ENCODE measurements at places on chromosomes 12 and 14.

- no peak for DNase-seq
Measured at GRCh38 chr14:93940437-93940836, 13.3 kb downstream of the FAM181A start.

DNA sequence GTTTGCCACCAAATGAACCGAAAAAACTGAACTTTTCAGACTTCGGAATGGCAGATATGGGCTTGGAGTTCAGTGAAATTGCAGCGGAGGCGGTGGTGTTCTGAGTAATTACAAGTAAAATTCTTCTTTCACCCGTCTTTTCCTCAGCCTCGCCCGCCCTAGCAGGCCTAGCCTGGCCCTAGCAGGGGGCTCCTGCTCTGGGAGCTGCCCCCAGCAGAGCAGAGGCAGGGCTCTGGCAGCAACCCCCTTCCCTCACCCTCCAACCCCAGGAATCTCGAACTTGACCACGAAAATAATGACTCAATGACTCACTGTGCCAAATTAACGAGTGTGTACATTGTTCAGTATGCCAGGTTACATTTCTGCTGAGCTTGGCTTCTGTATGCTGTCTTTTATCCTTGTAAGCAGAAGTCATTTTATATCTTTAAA, 1.1 kb downstream of the PAPLN start:
- DNase-seq: no peak

- DNase-seq: no peak
Measured at GRCh38 chr14:90509403-90509802, 112.6 kb downstream of the CALM1 start.

GRCh38 chr14:88129306-88130056, 124.5 kb downstream of the GPR65 start:
- no peak for DNase-seq

GRCh38 chr12:80129895-80130530, 30.7 kb downstream of the OTOGL start:
- DNase-seq: no peak

- peak; percentile 35 for DNase-seq
Measured at GRCh38 chr12:106223485-106224354, 24.1 kb downstream of the CKAP4 start.

DNA sequence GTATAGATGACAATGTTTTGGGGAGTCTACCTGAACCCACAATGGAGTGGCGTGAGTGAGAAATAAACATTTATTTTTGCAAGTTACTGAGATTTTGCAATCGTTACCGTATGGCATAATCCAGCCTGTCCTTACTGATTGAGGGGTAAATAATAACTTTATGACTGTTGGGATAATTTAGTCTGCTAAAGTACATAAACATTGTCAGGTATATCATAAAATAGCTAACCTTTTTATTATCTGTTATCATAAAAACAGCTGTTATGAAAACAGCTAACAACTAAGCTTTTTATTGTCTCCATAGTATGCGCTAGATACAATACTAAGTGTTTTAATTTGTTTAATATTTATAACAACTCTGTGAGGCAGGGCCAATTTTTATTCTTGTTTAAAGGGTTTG, 10.3 kb downstream of the ACSS3 start:
- DNase-seq: no peak

DNA sequence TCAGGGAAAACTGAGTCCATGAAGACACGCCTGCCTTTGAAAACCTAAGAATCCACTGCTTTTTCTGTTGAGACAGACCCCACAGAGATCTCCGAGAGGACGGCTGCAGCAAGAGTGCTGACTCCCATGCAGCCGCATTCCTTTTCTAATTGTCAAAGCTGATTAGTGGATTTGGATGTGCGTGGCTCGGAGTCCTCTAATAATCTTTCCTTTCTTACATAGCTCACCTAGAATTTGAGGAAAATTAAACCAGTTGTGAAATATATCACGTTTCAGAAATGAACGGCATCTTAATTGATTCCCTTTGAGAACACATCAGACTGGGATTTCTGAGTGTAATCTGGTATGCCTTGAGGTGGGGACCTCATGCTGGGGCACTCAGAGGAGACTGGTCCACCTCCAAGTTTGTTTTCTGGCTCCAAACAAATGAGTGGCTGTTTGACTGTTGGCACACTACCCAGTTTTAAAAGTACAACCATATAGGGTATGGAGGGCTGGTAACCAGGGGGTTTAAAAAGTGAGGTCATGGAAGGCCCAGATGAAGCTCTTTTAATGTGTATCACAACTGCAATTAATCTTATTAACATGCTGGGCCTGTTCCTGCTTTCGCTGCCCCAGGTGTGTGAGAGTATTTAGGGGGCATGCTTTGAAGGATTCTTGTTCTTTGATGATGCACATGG, 63.3 kb downstream of the RASSF3 start:
- DNase-seq: no peak

GRCh38 chr14:33951183-33951840, 438 bp upstream of the EGLN3 start:
- DNase-seq: no peak

DNA sequence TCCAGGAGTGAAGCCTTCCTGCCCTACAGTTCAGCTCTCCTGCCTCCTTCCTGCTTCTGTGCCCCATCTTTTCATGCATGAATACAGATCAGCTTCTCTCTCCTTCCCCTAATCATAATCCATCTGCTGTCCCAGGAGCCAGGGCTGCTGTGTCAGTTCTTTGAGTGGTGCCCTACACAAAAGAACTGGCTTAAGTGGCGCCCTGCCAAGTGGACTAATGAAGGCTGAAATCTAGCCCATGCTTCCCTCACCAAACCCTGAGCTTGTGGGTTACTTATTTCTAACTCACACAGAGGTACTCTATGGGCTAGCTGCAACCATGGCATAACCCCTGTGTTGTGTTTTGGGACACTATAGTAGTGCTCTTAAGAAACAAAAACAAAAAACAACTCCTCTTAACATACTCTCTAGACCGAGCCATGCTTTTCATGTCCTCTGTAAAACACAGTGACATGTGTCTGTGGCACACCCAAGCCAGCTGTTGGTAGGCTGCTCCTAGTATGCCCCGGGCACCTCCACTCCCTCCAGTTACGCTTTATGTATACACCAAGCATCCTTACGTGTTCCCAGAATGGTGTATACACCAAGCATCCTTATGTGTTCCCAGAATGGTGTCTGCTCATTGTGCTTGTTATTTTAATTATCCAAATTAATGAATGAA, 19.3 kb upstream of the ETV6 start:
- no peak for DNase-seq

- DNase-seq: no peak
Measured at GRCh38 chr14:104888489-104889374, 23.7 kb downstream of the CEP170B start.

- no peak for DNase-seq
Measured at GRCh38 chr12:113470871-113471618, 626 bp downstream of the LHX5 start.
